ENCODE measurements at places on chromosomes 16 and 17.
A peak's percentile ranks its signal among the peaks of the same experiment; 100 is the strongest.

DNA sequence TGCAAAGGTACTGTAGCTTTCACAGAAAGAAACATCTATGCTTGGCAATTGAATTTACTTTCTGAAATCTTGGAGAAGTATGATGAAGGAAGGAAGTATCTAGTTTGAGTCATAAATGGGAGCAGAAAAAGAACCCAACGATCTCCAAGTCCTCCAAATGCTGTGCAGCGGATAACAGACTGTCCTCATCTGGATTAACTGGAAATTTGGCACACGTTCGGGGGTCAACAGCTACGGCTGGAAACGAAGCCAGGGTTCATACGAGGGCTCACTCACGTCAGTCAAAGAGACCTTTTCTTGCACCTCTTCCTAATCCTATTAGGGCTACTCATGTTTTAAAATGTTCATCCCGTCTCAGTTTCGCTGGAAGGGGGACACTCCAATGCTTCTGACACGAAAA, 152.0 kb downstream of the ZFHX3 start:
- no peak for DNase-seq

DNA sequence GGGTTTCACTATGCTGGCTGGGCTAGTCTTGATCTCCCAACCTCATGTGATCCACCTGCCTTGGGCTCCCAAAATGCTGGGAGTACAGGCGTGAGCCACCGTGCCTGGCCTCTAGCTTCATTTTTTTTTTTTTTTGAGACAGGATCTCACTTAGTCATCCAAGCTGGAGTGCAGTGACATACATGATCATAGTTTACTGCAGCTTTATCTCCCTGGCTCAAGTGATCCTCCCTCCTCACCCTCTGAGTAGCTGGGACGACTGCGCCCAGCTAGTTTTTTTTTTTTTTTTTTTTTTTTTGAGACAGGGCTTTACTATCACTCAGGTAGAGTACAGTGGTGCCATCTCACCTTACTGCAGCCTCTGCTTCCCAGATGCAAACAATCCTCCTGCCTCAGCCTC, 9.7 kb downstream of the RPA1 start:
- DNase-seq: no peak

DNA sequence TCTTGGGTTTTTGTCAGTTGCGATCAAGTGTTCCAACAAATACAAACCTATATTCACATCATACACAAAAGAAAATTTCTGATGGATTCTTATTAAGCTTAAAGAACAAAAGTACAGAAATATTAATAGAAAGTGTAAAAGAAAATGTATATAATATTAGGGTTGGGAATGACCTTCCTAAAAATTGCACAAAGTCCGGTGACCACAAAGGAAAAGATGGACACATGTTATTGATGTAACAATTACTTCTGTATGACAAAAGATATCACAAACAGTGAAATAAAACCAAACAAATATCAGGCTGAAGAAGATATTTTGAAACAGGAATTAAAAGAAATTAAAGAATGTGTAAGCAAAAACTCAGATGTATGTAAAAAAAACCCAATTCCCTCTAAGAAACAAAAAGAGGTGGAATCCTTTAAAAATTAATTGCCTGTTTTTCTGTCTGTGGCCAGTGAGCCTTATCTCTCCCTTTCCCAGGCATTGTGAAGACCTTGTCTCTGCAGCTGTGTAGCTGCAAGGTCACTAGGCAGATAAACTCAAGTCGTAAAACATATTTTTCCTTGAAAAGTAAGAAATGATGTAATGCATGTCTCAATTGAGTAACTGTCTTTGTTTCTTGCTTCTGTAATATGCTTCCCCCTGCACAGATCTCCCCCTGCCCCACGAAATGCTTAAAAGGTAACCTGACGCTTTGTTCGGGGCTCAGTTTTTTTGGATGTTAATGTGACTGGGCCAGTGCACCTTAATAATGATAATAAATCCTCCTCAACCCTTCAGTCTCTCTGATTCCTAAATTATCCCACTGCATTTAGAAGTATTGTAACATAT, 2.8 kb downstream of the ST6GALNAC1 start:
- DNase-seq: no peak

DNA sequence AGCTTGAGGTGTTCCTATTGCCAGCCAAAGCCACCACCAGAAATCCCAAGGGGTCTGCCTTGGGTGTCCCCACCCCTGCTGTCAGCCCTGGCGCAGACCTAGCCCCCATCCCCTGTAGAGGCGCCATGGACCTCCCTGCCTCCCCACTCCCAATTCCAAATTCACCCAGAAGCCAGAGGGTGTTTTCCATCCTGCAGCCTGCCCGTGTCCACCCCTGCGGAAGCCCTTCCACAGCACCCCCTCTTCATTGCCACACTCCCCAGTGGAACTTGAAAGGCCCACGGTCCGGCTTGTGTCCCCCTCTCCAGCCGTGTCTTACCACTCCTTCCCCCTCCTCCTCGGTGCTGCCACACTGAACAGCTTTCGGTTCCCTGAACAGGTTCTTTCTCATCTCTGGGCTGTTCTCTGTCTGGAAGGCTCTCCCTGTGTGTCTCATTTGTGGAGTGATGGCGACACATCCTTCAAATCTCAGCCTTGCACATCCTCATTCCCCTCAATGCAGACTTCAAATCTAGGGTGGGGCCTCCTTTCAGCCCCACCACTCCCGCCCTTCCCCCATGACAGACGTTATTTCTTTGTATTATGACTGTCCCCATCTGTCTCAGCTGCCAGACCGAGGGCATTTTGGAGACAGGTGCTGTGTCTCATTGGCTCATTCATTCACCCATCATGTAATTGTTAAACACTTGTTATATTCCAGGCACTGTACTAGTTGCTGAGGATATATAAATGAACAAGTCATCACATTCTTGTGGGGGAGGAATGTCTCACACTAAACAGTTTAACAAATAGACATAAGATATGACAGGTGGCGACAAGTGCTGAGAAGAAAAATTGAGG, 36.3 kb downstream of the ADGRG5 start:
- no peak for DNase-seq

DNA sequence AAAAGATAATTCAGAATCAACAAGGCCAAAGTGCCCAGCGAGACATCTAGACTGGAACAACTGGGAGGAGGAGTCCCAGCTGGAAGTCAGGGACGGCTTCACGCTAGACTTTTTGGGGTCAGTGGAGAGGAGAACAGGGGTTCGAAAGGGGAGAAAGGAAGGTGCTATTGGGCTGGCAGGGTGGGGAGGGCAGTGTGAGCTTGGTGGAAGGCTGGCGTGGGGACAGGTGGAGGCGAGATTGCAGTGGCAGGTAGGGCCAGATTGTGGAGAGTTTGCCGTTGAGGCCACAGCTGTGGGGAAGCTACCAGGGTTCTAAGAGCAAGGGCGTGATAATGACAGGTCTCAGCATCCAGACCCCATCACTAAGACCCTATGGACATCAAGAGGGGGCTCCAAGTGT, 10.5 kb downstream of the SDK2 start:
- no peak for DNase-seq

DNA sequence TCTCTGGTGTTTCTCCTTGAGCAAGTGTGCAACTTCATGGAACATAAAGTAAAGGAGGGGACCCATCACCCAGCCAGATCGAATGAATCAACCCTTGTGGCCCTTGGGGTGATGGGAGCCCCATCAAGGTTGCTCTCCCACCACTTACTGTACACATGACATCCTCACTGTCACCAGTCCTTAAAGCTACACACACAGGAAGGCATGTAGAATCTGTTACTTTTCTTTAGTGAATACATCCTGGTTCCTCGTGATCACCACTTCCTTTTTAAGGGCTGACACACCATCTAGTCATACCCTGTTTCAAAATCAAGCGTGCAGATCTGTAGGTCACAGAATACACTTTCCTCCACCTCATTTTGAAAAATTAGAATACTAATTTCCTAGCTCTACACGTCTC, 22.6 kb upstream of the MPHOSPH6 start:
- peak; percentile 94 for DNase-seq

DNA sequence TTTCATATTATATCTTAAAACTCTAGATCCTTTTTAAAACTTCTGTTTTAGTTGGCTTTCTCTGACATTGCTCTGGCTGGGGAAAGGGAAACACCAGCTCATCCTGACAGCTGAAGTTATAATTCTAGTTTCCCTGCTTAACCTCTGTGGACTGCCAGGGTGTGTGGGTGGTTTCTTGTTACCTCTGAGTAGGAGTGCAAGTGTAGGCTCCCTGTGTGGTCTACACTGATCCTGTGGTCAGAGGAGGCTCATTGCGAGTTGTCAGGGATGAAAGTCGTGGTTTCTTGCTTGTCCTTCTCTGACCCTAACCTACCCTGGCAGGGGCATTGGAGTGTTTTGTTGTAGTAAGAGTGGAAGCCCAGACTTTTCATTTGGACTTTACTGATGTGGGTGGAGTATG, 221.0 kb downstream of the UTP18 start:
- no peak for DNase-seq

- no peak for DNase-seq
Observed at GRCh38 chr17:72063756-72064450, 56.9 kb upstream of the SOX9 start.

DNA sequence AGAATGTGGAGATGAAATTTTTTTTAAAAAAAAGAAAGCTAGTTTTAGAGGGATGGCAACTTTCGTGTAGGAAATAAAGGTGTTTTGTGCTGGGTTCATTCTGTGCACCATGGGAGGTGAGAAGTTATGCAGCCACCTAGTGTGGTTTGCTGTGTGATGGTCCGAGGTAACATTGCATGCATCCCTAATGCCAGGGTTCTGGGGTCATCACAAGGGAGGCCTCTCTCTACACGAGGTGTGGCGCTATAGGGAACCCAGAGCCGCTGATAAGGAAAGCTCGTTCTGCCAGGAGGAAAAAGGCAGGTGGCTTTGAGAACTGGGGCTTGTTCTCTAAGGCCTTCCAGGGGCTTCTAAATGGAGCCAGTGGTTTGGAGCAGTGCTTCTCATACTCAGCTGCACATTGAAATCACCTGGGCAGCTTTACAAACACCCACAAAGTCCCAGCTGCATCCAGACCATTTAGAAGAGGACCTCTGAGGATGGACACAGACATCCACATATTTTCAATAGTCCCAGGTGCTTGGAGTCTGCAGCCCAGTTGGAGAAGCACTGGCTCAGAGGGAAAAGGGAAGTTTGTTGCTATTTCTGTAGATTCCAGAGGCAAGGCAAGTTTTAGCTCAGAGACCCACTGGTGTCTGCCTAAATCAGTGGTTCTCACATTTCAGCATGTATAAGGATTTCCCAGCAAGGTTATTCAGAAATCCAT, 43.5 kb downstream of the VPS35L start:
- no peak for DNase-seq

- DNase-seq: no peak
Observed at GRCh38 chr17:65739034-65739433, 177.6 kb upstream of the AXIN2 start.

- no peak for DNase-seq
Observed at GRCh38 chr17:72512649-72513556, 392.1 kb downstream of the SOX9 start.

- no peak for DNase-seq
Observed at GRCh38 chr17:65053354-65053881, 3.1 kb downstream of the GNA13 start.

All from ELR (cell line).